Prostate gland (tissue), 2 donors: ENCODE measurements at places on chromosomes 4 and X.

GRCh38 chr4:3452376-3452775 is 10.6 kb downstream of the HGFAC start:
- DNase-seq: no peak

GRCh38 chr4:74583089-74583700 is 138.3 kb downstream of the AREG start:
- DNase-seq: no peak

DNA sequence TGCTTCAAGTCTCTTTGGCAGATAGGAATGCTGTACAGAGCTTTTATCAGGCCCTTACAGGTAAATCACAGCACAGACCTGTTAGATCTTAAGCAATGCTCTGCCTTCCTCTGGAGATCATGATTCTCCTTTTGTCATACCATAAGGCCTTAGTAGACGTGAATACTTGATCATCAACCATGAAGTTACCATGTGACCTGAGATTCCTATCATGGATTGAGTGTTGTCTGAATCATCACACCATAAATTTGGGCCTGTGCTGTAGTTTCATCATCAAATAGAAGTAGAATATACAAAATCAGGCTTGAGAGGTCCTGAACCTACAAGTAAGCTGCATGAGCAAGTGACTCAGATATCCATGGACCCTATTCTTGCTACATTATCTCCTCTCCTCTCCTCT is 466.8 kb upstream of the INTU start:
- DNase-seq: no peak

GRCh38 chr4:103050736-103051436 is 25.7 kb downstream of the SLC9B2 start:
- DNase-seq: no peak
